Renal cortex interstitium (tissue), 15 donors: ENCODE measurements at places on chromosomes 4 and X. TPM values are rescaled to one million over a fixed set of nuclear protein-coding genes. Genes with fewer than 3 reads are reported as not detected.

DNA sequence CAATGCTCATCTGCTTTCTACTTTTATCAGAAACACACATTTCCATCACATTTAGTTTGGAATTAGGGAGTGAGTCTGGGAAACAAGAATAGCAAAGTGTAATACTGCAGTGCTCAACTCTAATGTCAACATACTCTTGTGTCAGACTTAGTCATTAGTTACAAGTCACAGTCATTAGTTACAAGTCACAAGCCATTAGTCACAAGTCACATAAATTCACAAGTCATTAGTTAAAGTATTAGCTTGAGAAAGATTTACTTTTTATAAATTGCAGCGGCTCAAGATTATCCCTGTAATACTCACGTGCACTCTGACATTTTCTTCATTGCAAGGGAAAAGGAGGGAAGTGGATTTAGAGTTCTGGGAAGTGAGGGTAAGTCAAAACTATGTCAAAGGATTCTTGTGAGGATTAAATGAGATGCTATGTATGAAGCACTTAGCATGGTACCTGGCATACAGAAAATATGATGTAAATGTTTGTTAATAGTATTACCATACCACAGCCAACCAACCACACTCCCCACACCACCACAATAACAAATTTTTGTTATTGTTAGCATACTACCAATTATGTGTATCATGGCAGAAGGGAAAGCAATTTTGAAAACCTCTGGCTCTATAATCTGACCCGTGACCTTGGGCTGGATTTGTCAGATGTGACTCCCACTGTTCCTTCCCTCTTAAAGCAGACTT lies 116.6 kb downstream of the ARHGAP24 start:
- DNase-seq: no peak

GRCh38 chrX:50098241-50098640 lies 102.6 kb downstream of the AKAP4 start:
- DNase-seq: no peak

GRCh38 chr4:97912156-97912555 lies 231.1 kb downstream of the STPG2 start:
- no peak for DNase-seq

- no peak for DNase-seq
Measured at GRCh38 chr4:184228056-184228705, 10.5 kb upstream of the ENPP6 start.

Gene NEIL3
- 5.0 TPM for polyA plus RNA-seq

Gene SFRP2
- polyA plus RNA-seq: 26.7 TPM

Gene CT45A10
- polyA plus RNA-seq: not detected

Gene AKAP4
- polyA plus RNA-seq: 0.11 TPM

Gene CENPI
- polyA plus RNA-seq: 7.4 TPM
